Stimulated activated CD8-positive, alpha-beta memory T cell treated with anti-CD3 and anti-CD28 coated beads, Interleukin-15, amount 100 ng/mL, for 4 hours (primary cell): ENCODE measurements at places on chromosomes 7 and 10.

- no peak for DNase-seq
Observed at GRCh38 chr7:12357508-12357907, 46.2 kb downstream of the VWDE start.

DNA sequence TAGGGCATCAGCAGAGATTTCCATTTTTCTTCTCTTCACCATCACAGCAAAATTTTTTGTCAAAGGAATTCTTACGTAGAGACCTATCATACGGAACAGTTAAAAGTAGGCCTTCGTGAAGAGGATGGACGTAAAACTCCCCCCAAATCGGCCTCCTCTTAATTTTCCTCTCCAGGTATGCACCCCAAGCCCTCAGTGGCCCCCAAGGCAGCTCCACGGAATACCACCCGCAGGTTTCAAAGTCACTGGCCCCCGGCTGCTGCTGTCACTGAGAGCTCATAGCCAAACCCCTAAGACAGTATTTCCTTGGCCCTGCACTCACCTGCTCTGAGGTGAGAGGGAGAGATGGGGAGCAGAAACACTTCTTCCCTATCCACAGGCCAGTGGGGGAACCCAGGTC is 8.8 kb downstream of the PODXL start:
- no peak for DNase-seq

GRCh38 chr7:26865094-26865388 is 651 bp upstream of the SKAP2 start:
- DNase-seq: no peak

DNA sequence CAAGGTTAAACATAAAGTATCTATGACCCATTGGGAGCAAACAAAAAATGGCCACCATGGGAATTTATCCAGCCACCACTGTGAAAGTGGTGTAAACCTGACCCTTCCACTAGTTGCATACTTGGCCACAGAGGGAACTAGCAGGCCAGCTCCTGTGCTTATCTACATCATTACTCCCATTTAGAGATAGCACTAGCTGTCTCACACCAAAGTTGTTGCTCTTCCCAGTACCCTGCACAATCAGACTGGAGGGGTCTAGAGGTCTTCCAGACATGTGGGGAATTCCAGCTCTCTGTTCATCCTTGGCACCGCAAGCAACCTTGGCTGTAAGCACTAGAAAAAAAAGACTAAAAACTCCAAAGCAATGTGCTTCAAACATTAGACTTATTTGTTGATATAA is 113.9 kb downstream of the IPMK start:
- no peak for DNase-seq

DNA sequence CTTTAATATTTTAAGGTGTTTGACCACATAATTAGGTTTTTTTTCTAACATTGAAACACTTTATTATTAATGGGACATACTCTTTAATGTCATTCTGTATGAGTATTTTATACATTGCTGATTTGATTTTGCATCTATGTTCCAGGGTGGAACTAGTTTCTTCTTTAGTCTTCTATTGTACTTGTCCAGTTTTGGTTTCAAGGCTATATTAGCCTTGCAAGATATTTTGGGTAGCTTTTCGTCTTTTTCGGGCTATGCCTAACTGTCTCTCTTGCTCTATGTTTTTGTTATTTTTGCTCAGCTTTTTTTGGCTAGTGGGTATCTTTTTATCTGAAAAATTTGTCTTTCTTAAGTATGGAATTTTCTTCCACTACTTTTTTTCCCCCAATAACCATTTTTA is 38.7 kb upstream of the MKX start:
- DNase-seq: no peak

- no peak for DNase-seq
Observed at GRCh38 chr7:30503274-30504212, 1.1 kb downstream of the GGCT start.

GRCh38 chr7:29309041-29309854 is 114.7 kb downstream of the CHN2 start:
- DNase-seq: no peak

DNA sequence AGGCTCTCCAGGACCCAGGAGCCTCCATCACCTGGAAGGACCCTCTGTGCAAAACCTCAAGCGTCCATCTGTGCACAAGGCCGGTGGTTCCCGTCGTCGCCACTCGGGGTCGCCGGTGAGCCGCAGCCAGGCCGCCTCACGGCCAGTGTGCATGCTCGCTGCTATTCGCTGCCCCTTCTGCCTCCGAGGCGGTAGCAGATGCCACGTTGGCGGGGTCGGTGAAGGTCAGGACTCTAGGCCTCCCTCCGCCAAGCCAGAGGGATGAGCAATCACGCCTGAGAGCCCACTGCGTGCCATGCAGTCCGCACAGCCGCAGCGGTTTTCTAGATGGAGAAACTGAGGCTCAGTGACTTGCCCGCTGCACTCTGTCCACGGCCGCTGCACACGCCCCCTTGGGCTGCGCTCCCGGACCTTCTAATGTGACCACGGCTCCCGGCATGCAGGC is 5.7 kb downstream of the UPK3B start:
- DNase-seq: no peak

GRCh38 chr7:105673367-105674084 is 92.2 kb upstream of the EFCAB10 start:
- DNase-seq: no peak

- DNase-seq: no peak
Observed at GRCh38 chr7:66125052-66125694, 10.5 kb downstream of the CRCP start.

DNA sequence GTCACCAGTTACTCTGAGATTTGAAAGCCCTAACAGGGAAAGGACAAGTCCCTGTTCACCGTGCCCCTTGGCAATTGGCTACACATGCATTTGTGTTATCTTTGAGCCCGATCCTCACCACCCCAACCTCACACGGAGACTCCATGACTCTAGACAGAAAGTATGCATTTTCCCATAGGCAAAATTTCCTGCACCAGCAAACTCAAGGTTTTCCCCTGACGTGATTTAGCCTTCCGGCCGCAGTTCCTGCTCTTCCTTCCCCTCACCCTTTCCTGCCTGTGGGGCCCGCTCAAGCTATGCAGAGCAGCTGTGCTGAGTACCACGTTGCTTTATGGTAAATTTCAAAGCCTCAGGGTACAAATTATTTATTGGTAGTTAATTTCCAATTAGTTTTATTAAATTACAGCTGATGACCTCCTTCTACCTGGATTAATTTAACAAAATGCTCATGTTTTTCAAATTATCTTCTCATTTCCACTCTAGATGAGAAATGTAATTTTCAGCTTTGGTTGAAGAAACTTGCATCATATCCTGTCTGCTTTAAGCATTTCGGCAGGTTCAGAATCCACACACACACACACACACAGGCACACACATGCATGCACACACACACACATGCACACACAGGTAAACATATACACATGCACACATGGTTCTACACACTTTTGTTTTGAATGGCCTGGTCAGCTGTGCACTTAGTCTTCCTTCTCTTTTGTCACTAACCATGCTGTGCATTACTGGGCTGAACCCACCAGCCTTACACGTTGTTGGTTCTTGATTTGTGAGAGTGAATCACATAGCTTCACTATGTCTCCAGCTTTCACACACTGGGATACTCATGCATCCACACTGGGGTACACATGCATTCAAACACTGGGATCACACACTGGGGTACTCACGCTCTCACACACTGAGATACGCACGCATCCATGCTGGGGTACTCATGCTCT is 283.1 kb upstream of the PITRM1 start:
- DNase-seq: no peak

- no peak for DNase-seq
Observed at GRCh38 chr7:48307041-48307714, 135.9 kb downstream of the ABCA13 start.

- no peak for DNase-seq
Observed at GRCh38 chr7:101891936-101892640, 74.7 kb downstream of the CUX1 start.

DNA sequence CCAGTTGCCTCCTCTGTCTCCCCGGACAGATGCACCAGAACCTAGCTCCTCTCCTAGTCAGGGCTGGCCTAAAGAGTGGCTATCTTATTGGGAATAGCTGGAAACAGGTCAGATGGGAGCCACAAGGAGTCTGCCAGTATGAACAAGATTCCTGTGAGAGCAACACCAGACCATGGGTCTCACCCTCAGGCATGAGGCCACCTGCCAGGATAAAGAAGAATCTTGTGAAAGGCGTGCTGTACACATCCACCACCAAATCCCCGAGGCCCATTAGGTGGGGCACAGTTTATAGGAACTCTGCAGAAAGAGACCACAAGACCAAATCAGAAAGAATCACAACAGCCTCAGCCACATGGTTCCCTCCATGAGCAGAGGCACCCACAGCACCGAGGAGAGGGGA is 325.9 kb downstream of the TNS3 start:
- DNase-seq: no peak

- no peak for DNase-seq
Observed at GRCh38 chr7:158494643-158495042, 93.0 kb downstream of the PTPRN2 start.

DNA sequence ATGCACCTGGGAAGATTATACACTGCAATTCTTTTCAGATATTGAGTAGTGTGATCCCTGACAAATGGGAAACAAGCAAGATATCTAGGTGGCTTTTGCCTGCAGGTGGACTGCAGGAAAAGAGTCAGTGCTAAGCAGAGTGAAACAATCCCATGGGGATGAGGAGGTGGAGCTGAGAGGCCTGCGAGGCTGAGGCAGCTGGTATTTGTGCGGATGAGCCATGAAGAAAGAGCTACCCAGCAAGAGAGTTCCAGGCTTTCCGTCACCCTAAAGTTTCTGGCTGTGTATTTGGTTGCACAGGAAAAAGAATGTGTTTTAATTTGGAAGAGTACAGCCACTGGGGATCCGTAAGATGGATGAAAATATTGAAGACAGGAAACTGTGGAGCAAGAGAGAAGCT is 714.1 kb upstream of the COBL start:
- no peak for DNase-seq

- no peak for DNase-seq
Observed at GRCh38 chr10:52639652-52640051, 132.9 kb downstream of the MBL2 start.

GRCh38 chr7:19772841-19773760 is at the start of gene TMEM196:
Gene TMEM196, minus strand, starts transcription at chr7:19773617. Its CDS starts 921 bp downstream, at chr7:19772696.
- no peak for DNase-seq

DNA sequence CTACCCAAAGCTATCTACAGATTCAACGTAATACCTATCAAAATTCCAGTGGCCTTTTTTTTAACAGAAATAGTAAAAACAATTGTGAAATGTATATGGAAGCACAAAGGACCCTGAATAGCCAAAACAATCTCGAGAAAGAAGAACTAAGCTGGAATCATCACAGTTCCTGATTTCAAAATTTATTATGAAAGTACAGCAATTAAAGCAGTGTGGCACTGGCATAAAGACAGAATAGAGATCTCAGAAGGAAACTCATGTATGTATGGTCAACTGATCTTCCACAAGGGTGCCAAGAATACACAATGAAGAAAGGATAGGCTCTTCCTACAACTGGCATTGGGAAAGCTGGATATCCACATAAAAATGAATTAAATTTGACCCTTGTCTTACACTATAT is 23.2 kb downstream of the PNLIPRP3 start:
- DNase-seq: no peak

GRCh38 chr10:124590216-124591122 is 128.8 kb downstream of the LHPP start:
- DNase-seq: no peak

- no peak for DNase-seq
Observed at GRCh38 chr10:74439213-74439612, 288.2 kb downstream of the ADK start.

- DNase-seq: no peak
Observed at GRCh38 chr10:64010711-64011110, 489.5 kb downstream of the REEP3 start.

- no peak for DNase-seq
Observed at GRCh38 chr7:69568266-69568665, 30.0 kb upstream of the AUTS2 start.

DNA sequence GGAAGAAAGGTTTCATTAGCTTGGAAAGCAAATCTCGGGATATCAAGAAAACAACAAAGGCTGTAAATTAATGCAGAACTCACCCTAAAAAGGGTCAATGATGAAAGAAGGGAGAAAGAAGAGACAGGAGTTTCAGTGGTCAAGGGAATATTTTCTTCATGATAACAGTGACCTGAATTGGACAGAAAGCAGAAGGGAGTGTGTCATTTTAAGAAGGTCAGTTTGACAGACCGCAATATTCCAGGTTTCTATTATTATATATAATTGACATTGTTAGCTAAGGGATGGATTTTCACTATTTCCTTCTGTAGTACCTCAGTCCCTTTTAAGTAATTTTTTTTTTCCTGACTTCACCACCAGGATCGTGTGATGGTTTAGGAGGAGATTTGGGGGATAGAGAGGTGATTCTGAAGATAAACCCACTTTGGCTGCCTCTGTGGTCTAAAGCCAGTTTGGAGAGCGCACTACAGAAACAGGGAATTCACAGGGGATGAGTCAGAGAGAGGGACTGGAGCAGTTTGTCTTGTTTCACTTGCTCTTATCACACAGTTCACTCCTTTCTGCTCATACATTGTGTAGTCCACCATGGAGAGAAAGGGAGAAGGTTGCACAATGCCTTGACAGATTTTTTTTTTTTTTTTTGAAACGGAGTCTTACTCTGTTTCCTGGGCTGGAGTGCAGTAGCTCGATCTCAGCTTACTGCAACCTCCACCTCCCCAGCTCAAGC is 417.9 kb downstream of the AUTS2 start:
- DNase-seq: no peak

- DNase-seq: no peak
Observed at GRCh38 chr7:102890971-102891692, 21.7 kb upstream of the LRRC17 start.

- no peak for DNase-seq
Observed at GRCh38 chr10:99781734-99782429, 558 bp upstream of the ABCC2 start.

DNA sequence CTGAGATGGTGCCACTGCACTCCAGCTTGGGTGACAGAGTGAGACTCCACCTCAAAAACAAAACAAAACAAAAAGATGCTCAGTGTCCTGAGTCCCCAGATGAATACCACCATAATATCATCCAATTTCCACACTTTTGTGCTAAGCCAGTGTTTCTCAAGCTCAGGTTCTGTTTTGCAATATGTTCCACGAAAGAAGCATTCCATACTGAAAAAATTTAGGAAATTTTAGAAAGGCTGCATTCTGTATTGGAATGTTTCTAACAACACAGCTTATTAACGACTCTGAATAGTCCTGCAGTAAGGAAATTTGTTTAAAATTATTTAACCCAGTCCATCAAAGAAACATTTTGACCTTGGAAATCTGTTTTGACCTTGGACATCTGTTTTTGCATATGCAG is 142.4 kb downstream of the EPC1 start:
- no peak for DNase-seq

DNA sequence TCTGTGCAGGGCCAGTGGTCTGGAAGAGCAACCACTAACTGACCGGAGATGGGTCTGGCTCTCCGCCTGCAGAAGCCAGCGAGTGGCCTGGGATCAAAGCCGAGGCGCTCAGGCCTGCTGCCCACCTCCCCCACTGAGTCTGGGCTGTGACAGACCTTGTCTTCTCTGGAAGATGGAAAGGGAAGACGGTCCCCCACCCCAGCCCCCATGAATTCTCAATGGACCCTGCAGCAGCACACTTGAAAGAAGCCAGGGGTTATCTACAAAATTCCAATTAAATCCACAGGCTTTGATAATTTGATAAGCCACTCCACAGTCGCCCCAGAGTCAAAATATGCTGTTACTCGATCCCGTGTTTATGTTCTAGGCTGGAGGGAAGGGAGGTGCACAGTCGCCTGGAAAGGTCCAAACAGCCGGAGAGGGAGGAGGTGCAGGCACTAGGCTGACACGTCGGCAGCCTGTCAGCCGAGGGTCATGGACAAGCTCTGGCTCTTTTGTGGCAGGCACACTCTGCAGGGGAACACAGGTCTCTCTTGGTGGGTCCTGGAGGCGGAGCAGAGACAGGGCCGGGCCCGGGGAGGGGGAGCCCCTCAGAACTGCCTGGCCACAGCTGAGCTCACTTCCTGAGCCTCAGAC is 134.9 kb downstream of the SH3PXD2A start:
- DNase-seq: no peak

- no peak for DNase-seq
Observed at GRCh38 chr7:152711444-152711944, 35.6 kb upstream of the XRCC2 start.
